Dorsolateral prefrontal cortex (tissue), 122 donors: ENCODE measurements at places on chromosomes 2 and 18. TPM values are rescaled to one million over a fixed set of nuclear protein-coding genes. Genes with fewer than 3 reads are reported as not detected.
A peak's percentile ranks its signal among the peaks of the same experiment; 100 is the strongest.

GRCh38 chr18:48018851-48019250, 88.4 kb upstream of the SMAD2 start:
- DNase-seq = no peak

DNA sequence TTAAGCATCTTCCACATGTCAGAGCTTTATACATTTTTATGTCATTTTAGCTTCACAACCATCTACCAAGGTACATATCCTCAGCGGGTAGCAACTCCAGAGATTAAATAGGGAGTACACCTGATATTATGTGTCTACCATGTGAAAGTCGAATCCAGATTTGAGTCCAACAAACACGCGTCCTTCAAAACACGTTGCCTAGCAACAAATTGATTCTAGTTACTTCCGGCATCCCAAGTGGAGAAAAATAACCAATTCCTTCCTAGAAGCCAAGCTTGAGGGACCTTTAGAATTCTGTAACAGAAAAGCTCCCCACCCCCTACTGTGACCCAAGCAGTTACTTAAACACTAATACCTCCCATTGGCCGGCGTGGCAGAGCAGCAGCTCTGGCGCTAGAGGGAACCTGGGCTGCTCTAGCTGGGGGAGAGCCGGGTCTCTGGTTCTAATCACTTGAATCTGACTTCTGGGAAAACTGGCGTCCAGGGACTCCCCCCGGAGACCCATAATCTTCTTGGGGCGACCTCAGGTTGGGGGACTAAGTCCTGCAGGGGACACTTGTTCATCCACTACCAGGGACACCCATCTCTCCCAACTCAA, at the start of gene ERICH2:
TSS of gene ERICH2 (plus strand) at position 371 of the 598 bp plus-strand sequence. CDS start 304 bp downstream, outside the sequence.
- no peak for DNase-seq

DNA sequence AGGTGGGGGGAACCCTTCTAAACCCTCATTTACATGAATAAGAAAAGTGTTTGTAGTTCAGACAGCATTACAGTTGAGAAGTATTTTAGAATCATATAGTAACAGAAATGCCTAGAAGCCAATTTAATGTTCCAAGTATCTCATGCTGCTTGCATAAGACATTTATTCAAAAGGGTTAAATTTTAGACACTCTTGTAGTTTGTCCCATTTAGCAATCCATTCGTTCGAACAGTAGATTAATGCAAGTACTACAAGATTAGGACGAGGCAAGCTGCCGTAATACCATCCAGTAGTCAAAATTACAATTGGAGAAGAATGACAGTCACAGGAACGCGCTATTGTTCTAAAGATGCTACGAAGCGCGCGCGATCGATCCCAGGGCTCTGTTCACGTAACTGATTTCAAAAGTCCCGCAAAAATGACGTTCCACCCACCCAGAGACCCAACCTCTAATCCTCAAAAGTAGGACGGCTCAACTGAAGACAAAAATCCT, 1.2 kb downstream of the TMEM237 start:
- peak; percentile 57 for DNase-seq

DNA sequence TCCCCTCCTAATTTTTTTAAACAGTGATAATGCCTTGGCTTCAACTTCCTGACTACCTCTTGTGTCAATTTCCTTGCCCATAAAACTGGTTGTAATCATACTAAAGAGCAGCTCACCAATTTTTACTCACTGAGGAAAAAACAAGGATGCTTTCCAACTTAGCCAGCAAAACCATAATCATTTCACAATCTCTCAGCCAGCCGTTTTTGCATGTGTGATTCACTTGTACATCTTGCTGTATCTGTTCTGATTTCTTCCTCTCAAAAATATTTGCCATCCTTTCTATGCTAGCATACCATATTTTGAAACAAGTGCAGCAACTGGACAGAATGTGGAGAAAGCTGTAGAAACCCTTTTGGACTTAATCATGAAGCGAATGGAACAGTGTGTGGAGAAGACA, 60.7 kb downstream of the RAB27B start:
- DNase-seq = no peak

DNA sequence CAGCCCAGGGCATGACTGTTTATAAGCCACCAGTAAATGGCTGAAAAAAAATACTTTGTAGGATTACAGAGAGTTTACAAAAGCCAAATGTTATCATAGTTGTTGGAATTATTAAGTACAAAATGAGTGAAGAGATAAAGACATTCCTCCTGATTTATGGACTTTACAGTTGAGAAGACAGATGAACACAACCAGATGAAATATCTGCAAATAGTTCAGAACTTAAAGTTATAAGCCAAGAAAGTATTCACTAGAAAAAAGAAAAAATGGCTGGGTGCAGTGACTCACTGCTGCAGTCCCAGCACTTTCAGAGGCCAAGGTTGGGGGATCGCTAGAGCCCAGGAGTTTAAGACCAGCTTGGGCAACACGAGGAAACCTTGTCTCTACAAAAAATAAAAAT, 11.2 kb downstream of the PMAIP1 start:
- no peak for DNase-seq

Gene TACR1
- 5.6 TPM for total RNA-seq

DNA sequence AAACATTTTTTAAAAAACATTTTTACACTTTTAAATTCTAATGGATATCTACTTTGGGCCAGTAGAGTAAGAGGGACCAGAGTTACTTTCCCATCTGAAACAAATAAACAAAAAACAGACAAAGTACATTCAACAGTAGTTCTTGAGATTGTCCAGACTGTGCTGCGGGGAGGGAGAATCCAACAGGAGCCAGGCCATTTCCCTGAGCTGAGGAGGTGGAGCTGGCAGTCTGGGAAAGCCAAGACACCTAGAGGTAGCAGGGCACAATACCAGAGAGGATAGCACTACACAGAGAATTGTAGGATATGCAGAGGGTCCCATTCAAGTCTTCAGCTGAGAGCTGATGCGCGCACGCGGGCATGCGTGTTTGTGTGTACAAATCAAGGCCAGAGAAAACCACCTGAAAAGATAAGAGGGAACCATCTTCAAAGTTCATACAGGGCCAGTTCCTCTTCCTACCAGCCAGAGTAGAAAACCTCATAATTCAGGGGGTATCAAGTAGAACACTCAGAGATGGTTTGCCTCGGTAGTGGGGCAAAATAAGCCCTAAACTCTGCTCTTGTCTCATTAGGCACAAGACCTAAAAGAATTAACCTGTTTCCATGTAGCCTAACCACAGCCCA, 44.0 kb downstream of the PTRHD1 start:
- DNase-seq = no peak
